ENCODE measurements at places on chromosomes 5 and 9.
A peak's percentile ranks its signal among the peaks of the same experiment; 100 is the strongest.

DNA sequence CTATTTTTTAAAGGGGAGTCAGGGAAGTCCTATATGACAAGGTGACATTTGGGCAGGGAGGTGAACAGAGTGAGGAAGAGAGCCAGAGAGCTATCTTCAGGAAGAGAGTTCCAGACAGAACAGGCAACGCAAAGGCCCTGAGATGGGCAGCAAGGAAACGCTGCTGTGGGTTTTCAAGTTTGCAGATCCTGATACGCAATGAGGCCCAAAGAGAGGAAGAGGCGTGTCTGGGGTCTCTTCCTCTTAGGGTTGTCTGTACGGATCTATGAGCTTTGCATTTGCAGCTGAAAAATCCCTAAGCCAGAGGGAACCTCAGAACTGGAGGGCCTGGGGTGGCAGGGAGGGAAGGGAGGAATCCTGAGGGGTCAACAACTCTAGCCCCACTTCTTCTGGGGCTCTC is 13.6 kb downstream of the FAT2 start:
- DNase-seq = no peak

DNA sequence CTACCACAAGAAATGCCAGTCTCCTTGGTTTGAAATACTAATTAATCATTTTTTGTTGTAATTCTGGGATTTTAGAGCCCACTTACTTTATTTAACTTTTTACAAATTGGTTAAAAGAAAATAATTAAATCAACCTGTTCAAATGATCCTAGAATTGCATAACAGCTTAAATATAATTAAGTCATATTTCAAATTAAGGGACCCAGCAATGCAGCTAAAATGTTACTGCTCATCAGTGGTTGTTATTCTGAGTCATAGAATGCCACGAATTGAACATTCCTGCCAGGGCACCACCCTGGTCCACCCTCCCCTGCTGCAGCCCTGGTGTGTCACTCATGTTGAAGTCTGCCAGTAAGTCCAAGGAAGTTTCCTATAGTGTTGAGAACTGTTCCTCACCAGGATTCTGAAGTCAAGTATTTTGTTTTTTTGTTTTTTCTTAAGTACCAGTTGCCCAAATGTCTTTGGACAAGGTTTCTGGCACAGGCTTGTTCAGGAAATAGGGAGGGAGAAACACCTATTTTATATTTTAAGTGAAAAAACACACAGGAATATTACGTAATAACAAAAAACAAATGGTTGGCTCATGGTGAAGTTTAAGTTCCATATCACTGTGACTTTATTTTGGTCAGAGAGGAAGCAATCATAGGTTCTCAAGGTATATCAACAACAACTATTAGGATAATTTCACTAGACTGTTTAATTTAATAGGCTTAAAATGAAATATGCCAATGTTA is 4.3 kb upstream of the ITGA1 start:
- DNase-seq = no peak

GRCh38 chr9:84709056-84709455 is 39.5 kb downstream of the NTRK2 start:
- DNase-seq = no peak

- no peak for DNase-seq
Observed at GRCh38 chr5:17620627-17621026, 10.4 kb downstream of the TAF11L12 start.

- no peak for DNase-seq
Observed at GRCh38 chr9:123727332-123727731, 202.6 kb downstream of the DENND1A start.

GRCh38 chr9:137514691-137515337 is 35.4 kb downstream of the PNPLA7 start:
- no peak for DNase-seq

DNA sequence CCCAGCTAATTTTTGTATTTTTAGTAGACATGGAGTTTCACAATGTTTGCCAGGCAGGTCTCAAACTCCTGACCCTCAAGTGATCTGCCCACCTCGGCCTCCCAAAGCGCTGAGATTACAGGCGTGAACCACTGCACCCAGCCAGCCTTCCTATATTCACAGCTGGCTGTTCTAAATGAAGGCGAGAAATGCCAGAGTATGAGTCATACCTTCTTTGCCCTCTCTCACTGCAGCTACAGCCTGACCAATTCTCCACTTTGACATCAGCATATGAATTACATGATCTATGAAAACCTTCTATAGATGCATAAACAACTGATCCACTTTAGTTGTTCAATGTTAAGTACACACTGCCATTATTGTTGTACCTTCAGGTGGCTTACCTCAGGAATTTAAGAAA is 14.5 kb downstream of the APTX start:
- DNase-seq = no peak

- DNase-seq = no peak
Observed at GRCh38 chr9:16912197-16912596, 41.7 kb upstream of the BNC2 start.

DNA sequence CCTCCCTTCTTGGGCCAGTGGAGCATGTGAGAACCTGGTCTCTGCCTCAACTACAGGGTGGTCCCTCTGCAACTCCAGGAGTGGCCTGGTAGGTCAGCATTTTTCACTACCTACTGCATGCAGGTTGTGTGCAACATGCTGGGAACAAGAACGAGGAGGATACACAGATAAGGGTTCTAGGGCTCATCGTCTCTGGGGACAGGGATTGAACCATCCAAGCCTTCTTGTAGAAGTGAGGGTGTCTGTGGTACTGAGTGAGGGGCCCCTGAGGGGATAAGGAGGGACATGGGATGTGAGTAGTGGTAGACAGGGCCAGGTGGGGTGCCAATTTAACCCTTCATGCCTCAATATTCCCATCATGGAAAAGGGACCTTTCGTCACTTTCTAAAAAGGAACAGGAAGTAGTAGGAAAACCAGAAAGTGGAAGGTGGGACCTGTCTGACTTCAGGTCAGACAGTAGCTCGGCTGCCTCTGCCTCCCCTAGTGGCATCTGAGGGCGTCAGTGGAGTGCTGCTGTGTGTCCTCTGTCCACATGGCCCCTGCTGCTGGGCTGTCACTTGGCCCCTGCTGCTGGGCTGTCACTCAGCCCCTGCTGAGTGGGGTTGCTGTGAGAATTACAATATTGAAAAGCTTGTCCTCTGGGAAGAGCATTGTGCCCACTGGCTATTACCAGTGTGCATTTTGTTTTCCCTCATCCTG is 48.6 kb upstream of the RNU6ATAC start:
- peak; percentile 20 for DNase-seq

- DNase-seq = peak; percentile 79
Observed at GRCh38 chr9:70411121-70411929, 3.1 kb downstream of the KLF9 start.

DNA sequence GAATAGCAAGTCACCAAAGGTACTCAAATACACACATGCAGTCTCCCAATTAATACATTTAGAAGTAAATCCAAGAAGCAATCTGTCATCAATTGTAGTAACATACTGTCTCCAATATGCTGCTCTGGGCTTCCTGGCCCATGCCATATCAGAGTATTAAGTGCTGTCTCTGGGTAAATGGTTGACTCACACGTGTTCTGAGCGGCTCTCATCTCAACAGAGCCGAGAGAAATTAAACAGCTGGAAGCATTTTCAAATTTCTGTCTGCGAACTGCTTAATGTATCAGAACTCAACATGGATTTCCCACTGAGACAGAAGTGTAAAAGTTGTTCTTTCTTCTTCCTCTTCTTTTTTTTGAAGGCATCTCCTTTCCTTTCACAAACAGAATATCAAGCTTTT is 247.3 kb upstream of the TAS2R1 start:
- DNase-seq = no peak

DNA sequence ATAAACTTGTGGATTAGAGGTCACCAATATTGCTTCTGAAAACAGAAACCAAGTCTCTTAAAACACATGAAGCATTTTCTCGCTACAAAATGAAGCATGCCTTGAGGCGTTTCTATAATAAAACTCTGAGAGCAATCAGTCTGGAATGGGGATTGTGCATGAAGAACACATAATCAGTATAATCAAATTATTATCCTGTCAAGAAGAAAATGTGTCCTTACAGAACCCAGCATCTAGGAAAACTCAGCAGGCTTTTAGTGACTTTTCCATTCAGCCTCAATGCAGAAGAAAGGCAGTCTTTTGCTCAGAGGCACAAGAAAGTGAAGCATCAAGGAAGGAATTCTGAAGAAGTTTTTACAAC is 121.9 kb downstream of the CDH18 start:
- no peak for DNase-seq

GRCh38 chr5:10699281-10699874 is 61.7 kb downstream of the DAP start:
- no peak for DNase-seq

DNA sequence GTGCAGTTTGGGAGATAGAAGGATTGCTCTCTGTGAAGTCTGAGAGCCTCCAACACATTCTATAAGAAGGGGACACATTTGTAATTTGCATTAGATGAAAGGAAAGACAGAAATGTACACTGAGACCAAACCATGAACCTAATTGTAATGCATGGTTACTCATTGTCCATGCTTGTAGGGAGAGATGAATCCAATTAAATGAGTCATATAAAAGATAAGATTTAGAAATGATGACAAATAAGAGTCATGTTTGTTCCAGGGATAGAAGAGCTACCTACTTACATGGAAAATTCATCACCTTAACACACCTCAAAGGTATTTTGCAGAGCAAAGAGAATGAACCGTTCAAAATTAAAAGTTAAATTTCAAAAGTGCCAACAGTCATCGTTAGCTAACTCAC is 85.1 kb downstream of the FBXL7 start:
- no peak for DNase-seq

DNA sequence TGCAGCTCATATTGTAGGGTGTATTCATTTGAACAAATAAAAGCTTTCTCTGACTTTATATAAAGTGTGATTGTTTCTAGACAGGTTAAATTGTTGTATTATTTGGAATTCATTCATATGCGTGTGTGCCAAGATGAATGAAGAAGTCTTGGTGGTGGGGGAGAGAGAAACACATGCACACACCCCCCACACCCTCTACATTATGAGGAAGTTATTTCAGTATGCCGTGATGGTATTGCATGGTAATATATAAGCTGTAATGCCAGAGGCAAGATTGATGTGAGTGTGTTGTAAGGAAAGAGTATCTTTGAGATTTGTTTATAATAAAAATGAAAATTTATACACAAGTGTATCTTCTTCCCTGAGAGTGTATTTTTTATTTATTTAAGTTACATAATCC is 71.0 kb downstream of the IPO11 start:
- DNase-seq = no peak

DNA sequence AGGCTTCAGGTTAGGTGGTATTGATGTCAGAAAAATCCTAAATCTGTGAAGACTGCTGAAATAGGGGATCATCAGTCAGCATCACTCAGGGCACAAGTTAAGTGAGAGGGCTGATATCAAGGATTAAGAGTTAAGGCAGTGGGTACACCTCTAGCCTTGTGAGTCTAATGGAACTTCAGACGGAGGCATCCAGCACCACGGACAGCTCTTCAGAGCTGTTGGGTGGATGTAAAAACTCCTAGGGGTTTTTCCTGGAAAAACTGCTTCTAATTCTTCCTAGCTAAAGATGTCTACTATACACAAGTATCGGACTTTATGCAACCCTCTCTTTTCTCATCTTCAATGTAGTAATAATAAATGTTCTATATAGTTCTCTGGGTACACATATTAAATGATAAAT is 165.9 kb downstream of the SH3GL2 start:
- DNase-seq = no peak

DNA sequence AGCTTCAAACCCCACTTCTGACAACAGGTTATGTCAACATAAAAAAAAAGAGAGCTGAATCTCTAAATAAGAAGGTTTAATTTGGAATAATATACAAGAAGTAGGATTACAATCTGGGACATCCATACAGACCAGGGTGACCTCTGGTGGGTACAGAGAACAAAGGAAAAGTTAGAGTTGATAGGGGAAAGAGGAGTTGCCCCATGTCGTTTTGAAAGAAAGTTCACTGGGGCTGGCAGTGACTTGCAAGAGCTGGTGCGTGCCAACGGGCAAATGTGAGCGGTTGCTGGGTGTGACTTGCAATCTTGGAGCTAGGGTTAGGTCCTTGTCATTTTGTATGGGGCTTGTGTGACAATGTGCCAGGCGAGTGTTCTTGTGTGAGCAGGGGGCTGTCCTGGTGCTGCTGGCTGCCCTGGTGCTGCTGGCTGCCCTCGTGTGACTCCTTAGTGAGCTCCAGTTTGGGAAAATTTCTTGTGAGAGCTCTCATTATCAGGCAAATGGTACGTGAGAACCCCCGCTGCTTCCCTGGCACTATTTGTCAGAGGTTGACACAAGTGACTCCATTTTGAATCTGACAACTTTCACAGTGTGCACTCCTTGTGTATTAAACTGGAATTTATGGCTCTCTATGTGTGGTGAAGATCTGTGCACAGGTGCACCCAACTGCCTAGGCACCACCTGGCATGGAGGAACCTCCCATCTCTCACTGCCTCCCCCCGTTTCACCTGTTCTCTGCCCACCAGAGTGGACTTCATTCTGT is 69.8 kb downstream of the UBE2QL1 start:
- DNase-seq = no peak

- DNase-seq = no peak
Observed at GRCh38 chr9:107175816-107176435, 107.2 kb upstream of the RAD23B start.

DNA sequence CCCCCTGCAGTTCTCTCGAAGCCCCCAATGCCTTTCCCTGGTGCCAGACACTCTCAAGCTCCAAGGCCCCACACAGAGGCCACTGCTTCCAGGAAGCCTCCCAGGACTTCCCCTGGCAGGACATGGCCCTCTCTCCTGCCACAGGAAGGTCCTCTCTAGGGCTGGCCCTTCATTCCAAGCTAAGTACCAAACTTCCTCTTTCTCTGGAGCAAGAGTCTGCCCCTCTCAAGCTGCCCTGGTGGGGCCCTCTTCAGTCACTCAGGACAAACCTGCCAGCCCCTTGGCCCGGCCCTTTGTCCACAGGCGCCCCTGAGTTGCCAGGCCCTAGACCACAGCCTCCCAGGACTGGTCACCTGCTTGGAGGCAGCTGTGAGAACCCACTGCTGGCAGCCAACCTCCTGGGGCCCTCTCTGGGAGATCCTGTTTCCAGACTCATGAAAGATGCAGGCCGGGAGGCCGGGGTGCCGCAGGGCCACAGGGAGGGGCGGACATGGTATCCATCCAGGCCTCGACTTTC is 6.6 kb downstream of the NINJ1 start:
- DNase-seq = peak; percentile 79

DNA sequence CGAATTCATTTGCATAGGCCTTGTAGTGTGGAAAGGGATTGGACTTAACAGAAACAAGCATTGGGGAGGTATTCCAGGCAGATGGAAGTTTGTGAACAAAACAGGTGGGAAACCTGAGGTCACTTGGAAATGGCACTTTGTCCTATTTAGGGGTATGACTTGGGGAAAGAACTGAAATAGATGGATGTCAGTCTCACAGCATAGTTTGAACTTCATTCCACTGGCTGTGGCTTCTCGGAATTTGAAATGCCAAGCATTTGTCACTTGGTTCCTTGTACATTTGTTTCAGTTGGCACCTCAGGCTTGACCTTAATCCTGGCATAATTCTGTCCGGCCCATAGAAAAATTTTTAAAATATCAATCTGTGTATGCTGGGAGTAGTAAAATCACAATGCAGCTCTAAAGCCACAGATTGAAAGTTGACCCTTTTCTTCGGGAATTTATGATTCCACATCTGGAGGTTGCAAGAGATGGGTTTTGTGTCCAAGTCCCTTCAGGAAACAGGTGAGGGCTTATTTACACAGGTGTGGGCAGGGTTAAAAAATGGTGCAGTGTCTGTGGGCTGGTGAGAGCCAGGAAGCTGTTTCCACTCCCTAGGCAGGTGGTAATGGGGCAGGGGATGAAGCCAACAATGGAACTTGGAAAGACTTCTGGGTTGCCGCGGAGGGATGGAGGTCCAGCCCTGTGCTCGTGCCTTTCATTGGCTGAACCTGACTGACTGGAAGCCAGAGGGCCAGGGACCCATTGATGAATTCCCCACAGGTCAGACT is 39.2 kb upstream of the PDE8B start:
- no peak for DNase-seq

All from spleen (tissue), 13 donors.